ENCODE measurements at places on chromosomes 1 and 21.
A peak's percentile ranks its signal among the peaks of the same experiment; 100 is the strongest.

GRCh38 chr1:95084317-95085176 lies 11.8 kb upstream of the ALG14 start:
- DNase-seq = peak; percentile 59

DNA sequence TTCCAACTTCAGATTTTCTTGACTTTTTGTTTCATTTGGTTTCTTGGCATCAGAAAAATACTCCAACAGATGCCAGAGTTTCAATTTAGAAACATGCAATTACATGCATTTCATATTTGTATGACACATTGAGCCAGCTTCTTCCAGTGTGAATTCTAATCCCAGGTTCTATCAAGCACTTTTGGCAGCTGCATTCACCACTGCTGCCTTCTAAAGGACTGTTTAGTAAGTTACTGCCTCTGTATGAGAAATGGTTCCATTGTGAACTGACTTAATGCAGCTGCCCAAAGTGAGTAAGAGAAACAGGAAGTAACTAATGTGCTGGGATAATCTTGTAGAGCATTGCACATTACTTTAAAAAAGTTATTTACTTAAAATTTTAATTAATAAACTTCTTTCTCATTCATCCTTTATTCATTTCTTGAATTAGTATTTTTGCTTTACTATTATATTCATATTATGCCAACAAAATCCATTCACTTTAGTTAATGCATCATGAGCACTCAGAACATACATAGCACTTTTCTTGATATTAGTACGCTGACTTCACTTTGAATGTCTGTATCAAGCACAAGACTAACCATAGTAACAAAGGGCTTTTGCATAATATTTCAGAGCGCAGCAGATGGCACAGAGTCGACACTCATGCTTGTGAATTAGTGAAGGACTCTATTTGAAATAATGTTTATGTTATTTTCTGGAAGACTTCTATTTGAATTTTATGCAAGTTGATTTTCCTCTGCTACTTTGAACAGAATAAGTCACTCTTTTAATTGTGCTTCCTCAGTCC lies 9.8 kb downstream of the RGS18 start:
- DNase-seq = no peak

- DNase-seq = no peak
Measured at GRCh38 chr1:11281518-11282331, 8.7 kb downstream of the UBIAD1 start.

DNA sequence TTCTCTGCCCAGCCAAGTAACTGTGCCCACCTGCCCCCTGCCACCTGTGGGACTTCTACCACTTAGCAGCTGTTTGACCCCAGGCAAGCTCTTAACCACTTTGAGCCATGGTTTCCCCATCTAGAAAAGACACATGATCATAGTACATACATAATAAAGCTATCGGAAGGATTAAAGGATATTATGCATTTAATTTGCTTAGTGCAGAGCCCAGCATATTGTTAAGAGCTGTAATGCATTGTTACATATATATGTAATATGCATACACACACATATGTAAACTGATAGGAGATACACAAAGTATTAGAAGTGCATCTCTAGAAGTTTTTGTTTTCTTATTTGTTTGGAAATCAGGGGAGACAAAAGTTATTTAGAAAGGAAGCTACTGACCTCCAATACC lies 83.5 kb upstream of the ZBTB40 start:
- no peak for DNase-seq

GRCh38 chr1:221457685-221458446 lies 284.0 kb downstream of the DUSP10 start:
- no peak for DNase-seq

DNA sequence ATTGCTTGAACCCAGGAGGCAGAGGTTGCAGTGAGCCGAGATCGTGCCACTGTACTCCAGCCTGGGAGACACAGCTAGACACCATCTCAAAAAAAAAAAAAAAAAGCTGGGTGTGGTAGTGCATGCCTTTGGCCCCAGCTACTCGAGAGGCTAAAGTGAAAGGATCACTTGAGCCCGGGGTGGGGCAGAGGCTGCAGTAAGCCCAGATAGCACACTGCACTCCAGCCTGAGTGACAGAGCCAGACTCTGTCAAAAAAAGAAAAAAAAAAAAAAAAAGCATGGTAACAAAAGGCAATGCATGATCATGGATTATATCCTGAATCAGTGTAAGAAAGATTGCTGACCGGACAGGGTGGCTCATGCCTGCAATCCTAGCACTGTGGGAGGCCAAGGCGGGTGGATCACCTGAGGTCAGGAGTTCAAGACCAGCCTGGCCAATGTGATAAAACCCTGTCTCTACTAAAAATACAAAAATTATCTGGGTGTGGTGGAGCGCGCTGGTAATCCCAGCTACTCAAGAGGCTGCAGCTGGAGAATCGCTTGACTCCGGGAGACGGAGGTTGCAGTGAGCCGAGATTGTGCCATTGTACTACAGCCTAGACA lies 76.3 kb downstream of the RUSC1 start:
- DNase-seq = no peak

GRCh38 chr1:22043198-22043769 lies 9.2 kb upstream of the CDC42 start:
- DNase-seq = no peak

DNA sequence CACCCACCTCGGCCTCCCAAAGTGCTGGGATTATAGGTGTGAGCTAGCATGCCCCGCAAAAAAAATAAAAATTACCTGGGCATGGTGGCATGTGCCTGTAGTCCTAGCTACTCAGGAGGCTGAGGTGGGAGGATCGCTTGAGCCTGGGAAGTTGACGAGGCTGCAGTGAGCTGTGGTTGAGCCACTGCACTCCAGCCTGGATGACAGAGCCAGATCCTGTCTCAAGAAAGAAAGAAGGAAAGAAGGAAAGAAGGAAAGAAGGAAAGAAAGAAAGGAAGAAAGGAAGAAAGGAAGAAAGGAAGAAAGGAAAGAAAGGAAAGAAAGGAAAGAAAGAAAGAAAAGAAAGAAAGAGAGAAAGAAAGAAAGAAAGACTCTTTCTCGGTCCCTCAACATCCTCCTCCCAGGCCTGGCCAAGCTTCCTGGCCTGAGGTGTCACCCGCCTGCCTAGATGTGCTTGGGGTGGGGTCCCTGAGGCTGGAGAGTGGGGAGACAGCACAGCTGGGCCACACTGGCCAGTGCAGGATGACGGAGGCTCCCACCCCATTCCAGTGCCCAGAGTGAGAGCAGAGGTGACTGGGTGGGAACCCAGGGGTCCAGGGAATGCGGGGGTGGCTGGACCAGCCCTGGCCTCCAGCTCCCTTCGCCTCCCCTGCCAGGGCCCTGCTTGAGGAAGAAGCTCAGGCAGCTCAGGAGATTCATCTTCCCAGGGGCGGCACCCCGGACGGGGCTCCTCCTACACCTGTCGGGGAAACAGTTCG lies 10.2 kb upstream of the GNB1 start:
- DNase-seq = no peak

- DNase-seq = no peak
Measured at GRCh38 chr21:32733356-32733755, 5.5 kb upstream of the SYNJ1 start.

GRCh38 chr1:109974191-109974590 lies 10.4 kb upstream of the AHCYL1 start:
- no peak for DNase-seq

Data from NCI-H524 (cell line).